ENCODE measurements at places on chromosomes 2 and 18.

DNA sequence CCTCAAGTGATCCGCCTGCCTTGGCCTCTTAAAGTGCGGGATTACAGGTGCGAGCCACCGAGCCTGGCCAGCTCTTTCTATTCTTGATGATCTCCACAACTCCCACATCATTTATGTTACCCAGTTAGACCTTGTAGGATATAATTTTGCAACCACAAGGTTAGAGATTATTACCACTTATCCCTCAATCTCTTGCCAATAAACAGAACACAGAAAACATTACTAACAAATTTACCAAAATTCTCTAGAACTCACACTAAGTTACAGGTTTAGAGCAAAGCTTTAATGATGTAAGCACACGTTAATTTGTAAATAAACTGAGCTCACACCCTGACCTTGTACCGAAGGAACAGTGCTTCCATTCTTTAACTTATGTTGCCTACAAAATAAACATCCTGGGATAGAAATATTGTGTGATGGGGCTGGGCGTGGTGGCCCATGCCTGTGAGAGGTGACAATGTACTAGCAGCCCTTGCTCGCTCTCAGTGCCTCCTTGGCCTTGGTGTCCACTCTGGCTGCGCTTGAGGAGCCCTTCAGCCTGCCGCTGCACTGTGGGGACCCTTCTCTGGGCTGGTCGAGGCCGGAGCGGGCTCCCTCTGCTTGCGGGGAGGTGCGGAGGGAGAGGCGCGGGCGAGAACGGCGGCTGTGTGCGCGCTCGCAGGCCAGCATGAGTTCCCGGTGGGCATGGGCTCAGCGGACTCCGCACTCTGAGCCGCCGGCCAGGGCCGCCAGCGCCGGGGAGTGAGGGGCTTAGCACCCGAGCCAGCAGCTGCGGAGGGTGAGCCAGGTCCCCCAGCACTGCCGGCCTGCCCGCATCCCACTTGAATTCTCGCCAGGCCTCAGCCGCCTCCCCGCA lies 42.1 kb upstream of the ITSN2 start:
- no peak for DNase-seq

GRCh38 chr2:241014764-241015163 lies 16.3 kb downstream of the SNED1 start:
- DNase-seq = no peak

- DNase-seq = no peak
Observed at GRCh38 chr2:26566081-26566375, 75.1 kb downstream of the CIB4 start.

- DNase-seq = no peak
Observed at GRCh38 chr18:44897411-44897810, 216.7 kb downstream of the SETBP1 start.

GRCh38 chr2:152407204-152407721 lies 72.3 kb downstream of the FMNL2 start:
- DNase-seq = peak; percentile 93

DNA sequence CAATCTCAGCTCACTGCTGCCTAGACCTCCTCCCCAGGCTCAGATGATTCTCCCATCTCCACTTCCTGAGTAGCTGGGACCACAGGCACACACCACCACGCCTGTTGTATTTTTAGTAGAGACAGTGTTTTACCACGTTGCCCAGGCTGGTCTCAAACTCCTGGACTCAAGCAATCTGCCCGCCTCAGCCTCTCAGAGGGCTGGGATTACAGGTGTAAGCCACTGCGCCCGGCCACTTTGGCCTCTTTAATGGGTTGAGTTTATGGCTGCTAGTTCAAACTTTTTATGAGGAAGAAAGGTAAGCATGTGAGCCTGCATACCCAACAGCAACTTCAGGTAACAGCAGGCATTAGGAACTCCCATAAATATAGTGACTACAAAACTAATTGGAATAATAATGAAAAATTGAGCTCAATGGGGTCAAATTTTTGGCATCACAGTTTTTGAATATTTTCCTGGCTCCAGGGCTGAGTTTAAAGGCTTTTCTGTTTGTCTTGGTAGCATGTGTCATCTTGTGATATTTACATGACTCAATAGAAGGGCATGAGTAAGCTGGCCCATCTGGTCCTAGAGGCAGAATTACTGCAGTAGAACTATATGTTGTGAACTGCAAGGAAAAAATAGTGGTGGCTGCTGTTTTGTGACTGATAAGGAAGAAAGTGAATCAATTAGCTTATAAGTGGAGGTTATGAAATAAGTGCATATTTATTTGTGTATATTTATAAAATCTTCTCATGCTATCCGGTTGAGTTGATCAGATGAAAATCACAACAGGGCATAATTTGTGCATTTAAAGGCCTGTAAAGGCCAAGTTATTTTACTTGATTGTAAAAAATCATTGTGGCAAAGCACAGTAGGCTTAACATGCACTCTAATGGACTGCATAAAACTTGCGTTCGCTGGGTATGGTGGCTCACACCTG lies 24.8 kb downstream of the GALM start:
- peak; percentile 48 for DNase-seq

DNA sequence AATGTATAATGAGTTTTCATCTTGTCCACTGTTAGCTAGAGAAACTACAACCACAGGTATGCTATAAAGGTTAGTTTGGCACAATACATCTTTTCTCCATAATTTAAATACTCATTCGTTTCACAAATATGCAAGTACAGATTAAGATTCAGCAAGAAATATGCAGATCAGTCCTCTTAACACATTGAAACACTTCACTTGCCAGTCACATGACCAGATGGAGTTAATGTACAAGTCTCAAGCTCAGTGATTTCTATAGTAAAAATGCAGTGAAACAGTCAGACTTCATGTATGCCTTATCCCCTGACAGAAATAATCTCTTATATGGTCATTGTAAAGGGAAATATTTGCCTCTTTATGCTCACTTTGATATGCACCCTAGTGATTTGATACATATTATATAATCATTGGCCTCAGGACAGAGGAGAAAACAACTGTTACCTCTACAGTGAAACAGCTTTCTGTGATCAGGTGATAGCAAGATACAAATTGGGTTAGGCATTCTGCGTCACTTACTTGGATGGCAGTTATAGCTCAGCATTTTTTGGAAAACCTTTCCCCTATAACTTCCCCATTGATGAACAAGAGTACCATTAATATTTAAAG lies 104.6 kb downstream of the TCF4 start:
- no peak for DNase-seq

- no peak for DNase-seq
Observed at GRCh38 chr2:107025869-107026380, 140.0 kb upstream of the ST6GAL2 start.

GRCh38 chr2:239245872-239246721 lies 154.7 kb downstream of the HDAC4 start:
- DNase-seq = no peak

- DNase-seq = no peak
Observed at GRCh38 chr2:98445177-98445682, 572 bp downstream of the INPP4A start.

- peak; percentile 60 for DNase-seq
Observed at GRCh38 chr2:74555610-74556103, 1.1 kb downstream of the DOK1 start.

- no peak for DNase-seq
Observed at GRCh38 chr2:216791303-216791702, 68.6 kb downstream of the TNP1 start.

- peak; percentile 12 for DNase-seq
Observed at GRCh38 chr2:61471905-61472805, 1.3 kb upstream of the USP34 start.

DNA sequence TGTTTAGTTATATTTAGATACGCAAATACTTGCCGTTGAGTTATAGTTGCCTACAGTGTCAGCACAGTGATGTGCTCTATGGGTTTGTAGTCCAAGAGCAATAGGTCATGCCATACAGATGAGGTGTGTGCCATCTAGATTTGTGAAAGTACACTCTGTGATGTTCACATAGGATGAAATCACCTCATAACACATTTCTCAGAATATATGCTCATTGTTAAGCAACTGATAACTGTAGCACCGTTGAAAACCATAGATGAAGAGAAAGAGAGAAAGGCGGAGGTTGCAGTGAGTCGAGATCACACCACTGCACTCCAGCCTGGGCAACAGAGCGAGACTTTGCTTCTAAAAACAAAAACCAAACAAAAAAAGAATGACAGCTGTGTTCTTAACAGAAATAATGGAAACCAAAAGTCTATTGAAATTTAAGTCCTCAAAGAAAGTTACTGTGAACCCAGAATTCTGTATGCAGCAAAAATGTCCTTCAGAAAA lies 9.5 kb downstream of the DGKD start:
- no peak for DNase-seq

DNA sequence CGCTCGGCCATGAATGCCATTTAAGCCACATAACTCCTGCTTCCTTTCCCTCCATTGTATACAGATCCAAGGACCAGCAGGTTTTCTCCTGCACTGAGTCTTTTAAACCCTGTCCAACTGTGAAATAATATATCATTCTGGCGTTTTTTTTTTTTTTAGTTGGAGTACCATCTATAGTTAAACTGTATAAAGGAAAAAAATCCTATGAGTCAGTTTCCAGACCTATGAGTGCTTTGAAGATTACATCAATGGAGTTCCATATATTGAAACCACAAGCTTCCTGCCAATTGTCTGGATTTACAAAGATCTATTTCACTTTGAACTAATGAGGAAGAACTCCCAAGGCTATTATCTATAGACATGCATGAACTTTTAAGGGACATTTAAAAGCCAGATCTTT lies 2.4 kb upstream of the MALT1 start:
- peak; percentile 79 for DNase-seq

DNA sequence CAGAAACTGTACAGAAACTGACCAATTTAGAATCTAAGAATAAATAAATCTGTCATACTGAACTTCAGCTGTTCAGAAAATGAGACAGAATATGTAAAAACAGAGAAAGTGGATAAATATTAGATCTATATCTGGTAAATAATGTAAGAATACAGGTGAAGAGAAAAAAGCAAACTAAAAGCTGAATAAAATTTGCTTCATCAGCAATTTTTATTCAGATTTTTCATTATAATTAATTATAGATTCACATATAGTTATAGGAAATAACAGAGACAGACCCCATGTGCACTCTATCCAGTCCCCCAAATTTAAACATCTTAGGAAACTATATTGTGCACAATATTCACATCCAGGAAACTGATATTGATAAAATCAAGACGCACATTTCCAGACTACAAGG lies 299.2 kb downstream of the EXOC6B start:
- no peak for DNase-seq

DNA sequence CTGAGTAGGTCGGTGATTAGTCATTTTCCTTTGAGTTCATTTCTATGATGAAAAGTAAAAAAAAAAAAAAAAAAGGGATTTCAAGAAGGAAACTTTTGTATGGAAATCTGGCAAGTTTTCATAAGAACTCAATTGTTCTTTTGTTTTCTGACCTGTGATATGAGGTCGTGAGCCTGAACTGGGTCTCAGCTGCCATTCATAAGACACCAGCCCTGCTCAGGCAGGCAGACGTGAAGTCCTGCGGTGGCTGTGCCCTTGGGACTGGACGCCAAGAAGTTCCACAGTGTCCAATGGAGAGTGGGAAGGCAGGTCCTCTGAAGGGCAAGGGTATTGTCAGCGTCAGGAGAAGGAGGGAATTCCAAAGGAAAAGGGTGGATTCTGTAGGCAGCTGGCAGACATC lies 183.9 kb downstream of the NCK2 start:
- no peak for DNase-seq

GRCh38 chr2:95079199-95079683 lies 42.4 kb downstream of the MRPS5 start:
- peak; percentile 6 for DNase-seq

GRCh38 chr2:118106926-118107325 lies 18.7 kb downstream of the INSIG2 start:
- no peak for DNase-seq

DNA sequence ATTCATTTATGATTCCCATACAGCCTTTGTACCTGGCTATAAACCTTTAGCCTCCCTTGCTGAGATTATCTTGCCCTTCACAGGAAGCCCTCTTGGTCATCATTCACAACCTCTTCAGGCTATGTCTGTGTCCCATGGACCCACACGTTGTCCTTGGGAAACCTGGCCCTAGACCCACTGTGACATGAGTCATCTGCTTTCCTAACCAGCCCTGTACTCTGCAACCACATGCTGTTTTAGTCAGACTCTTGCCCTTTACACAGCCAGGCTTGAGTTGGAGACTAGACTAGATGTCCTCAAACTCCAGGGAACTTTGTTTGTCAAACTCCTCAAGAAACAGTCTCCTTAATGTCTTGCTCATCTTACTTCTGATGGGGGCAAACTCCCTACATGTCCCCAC lies 229.3 kb upstream of the ZSWIM2 start:
- DNase-seq = peak; percentile 12

- DNase-seq = no peak
Observed at GRCh38 chr2:136045835-136046570, 60.6 kb upstream of the DARS1 start.

- no peak for DNase-seq
Observed at GRCh38 chr2:64763126-64763525, 109.4 kb upstream of the SERTAD2 start.

GRCh38 chr2:43103093-43103404 lies 123.4 kb downstream of the ZFP36L2 start:
- no peak for DNase-seq

DNA sequence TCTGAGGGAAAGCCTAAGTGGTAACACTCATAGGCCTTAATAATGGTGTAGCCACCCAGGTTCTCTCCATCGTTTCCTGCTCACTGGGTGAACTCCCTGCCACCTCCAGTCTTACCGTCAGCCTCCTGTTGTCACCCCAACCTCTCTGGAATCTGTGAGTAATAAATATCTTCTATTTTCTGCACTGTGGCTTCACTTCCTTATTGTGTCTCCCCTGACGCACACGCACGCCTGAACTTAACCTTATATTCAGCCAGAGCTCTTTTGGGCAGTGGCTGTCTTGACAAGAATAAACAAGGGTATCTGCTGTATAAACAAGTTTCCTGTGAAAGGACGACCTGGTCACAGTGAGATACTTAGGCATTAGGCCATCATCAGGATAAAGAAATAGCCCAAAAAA lies 467.2 kb downstream of the SPAG16 start:
- no peak for DNase-seq

GRCh38 chr2:74585406-74586185 lies 31.1 kb downstream of the DOK1 start:
- DNase-seq = no peak

GRCh38 chr2:104434318-104434792 lies 419.6 kb upstream of the POU3F3 start:
- DNase-seq = no peak

- DNase-seq = no peak
Observed at GRCh38 chr18:1392046-1392445, 487.4 kb downstream of the ADCYAP1 start.

- no peak for DNase-seq
Observed at GRCh38 chr2:154700136-154700535, 1.6 kb downstream of the KCNJ3 start.

DNA sequence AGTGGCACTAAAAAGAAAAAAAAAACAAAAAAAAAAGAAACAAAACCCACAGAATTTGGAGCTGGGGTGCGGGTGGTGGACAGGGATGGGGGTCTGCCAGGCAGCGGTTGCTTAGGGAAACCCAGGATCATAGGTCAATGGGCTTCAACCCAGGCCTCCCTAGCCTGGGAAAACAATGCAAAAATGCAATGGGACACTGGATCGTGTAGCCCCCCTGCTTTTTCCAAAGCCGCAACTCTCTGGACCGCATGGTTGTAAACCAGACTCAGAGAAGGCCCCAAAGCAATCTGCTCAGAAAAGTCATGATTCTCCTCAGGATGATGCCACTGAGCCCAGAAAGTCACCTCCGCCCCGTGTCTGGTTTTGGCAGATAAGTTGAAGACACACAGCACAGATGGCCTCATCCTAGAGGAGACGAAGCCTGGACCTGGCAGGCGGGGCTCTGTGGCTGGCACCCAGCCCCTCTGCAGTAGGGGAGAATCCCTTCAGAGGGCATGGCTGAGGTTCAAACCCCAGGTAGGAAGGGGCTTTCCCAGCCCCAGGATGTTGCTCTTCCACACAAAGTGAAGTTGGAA lies 5.1 kb downstream of the DLX2 start:
- no peak for DNase-seq

- no peak for DNase-seq
Observed at GRCh38 chr2:100242476-100242875, 79.8 kb downstream of the LONRF2 start.
